Stimulated activated CD4-positive, alpha-beta T cell treated with anti-CD3 and anti-CD28 coated beads, Interleukin-2, amount 100 ng/mL, for 24 hours (primary cell): ENCODE measurements at places on chromosomes 2 and 18.
A peak's percentile ranks its signal among the peaks of the same experiment; 100 is the strongest.

DNA sequence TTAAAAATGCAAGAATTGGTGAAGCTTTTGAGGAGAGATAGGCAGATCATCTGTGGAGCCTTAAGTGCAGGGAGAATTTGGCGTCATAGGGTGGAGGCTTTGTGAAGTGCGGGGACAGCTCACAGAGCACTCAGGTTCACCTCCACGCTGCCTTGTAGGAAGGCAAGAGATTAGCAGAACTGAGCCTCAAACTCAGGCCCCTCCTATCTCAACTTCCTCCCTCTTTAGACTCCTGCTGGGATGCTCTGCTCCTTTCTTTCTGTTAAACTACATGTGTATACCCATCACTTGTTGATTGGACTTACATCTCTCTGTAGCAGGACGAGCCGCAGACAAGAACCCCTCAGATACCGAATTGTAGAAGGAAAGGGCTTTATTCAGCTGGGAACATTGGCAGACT lies 422.2 kb downstream of the SETBP1 start:
- DNase-seq = no peak

DNA sequence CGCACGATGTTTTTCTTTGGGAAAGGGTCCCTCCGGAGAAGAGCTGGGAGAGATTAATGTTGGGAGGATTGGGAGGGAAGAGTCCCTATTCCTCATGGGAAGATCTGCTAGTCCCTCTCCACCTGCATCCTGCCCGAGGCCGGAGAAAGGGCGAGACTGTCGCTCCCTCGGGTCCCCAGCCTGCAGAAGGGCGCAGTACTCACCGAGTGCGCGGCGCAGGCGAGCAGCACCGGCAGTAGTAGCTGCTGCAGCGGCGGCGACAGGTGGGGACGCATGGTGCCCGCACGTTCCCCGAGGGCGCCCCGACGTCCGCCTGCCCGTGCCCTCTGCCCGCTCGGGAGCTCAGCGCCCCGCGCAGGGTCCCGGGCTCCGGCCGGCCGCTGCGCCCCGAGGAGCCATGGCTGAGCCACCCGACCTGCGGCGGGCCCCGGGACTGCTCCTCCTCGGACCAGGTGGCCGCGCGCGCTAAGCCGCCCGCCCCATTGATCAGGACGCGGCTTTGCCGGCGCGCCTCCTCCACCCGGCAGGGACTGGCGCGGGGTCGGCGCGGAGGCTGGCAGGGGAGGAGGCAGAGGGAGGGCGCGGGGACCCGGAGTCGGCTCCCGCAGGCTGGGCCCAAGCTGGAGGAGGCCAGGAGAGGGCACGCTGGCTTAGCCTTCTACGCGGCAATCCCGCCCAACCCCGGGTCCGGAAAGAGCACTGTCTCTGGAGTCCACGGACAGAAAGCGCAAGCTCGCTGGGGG lies at the start of gene SCTR:
SCTR (minus strand) TSS at position 532 of the 743 bp plus-strand sequence; CDS start at position 275, 257 bp downstream.
- peak; percentile 4 for DNase-seq

DNA sequence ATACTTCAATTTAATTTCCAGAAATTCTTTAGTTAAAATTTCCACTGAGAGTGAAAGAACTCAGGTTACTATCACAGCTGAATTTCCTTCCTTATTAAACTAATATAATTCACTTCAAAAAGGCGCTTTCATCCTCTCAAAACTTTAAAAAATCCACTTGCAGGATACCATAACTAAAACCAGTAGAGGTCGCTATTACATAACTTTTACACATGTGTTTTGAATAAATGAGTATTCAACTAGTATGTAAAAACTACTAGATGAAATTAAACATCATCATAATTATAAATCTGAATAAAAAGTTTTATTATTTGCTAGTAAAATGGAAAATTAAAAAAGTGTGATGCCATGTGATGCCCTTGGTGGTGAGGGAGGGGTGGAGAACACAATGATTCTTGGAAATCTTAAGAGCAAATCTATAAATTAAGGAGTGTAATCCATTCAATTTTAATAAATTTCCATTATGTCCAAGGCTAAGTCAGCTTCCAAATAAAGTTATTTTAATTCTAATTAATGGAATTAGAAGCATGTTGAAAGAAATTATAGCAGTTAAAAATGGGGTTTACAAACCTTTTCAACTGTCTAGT lies 61.4 kb downstream of the SOS1 start:
- no peak for DNase-seq

DNA sequence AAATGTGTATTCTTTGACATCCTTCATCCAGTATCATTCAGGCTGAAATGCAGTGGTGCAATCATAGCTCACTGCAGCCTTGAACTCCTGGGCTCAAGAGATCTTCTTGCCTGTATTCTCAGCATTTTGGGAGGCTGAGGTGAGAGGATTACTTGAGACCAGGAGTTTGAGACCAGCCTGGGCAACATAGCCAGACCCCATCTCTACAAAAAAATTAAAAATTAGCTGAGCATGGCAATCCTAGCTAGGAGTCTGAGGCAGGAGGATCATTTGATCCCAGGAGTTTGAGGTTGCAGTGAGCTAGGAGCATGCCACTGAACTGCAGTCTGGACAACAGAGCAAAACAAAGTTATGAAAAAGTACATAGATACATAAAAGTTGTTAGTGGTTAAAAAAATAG lies 24.1 kb downstream of the SANBR start:
- DNase-seq = no peak

DNA sequence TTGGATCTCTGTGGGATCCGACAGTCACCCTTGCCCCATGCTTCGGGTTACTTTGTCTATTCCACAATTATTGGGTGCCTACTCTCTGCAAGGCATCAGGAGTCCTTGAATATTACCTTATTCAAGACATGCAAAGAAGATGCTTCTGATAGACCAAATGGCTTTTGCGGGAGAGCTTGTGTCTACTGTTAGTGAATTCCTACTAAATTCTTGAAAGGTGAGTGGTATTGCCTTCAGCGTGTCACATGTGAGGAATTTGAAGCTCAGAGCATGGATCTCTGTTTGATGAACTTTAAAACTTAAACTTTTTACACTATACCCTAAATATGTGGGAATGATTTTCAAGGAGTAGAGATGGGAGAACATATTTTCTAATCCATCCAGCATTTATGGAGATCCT lies 184.4 kb downstream of the LTBP1 start:
- no peak for DNase-seq

- no peak for DNase-seq
Measured at GRCh38 chr2:122652670-122653069, 897.2 kb downstream of the TSN start.

DNA sequence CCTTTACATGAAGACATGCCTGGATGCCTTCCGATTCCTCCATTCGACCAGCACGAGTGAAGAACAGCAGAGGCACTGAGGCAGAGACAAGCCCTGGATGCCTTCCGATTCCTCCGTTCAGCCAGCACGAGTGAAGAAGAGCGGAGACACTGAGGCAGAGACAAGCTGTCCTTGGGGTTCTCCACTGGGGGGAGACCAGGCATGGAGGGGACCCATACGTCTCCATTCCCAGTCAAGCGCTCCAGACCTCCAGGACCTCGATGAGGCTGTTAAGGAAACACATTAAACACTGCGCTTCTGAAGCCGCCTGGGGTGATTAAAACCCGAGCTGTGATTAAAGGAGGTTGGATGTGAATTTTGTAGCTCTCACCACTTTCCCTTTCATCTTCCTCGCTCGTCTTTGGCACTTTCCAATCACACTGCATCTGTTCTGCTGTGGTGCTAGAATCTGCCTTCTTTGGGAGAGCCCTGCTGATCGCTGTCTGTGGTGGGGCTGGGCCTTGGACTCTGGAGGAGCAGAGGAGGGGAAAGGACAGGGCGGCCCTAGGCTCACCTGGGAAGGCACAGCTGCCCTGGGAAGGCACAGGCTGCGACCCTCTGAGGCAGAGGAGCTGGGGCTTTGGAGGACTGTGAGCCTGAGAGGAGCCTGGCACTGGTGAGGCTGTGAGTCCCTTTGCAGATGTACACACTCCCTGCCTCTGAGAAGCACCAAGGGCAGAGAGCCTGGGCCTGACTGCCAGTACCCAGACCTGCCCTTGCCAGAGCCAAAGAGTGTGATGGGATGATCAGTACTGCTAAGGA lies 463.1 kb upstream of the HS6ST1 start:
- no peak for DNase-seq

DNA sequence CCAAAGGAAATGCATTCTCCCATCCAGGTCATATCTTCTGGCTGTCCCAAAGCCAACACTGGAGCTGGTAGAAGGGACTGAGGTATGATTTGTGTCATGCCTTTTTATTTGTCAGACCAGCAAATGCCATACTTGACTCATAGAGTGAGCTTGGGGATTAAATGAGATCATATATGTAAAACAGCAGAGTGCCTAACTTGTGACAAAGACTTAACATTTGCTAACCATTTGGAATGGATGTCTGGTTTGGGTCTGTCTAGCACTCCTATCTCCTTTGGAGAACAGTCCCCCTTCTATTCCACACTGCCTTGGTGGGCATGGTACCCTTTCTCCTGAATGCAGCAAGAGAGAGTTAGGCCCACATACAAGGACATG lies 128.5 kb upstream of the LGALSL start:
- no peak for DNase-seq

- DNase-seq = no peak
Measured at GRCh38 chr2:12155303-12156051, 409.0 kb downstream of the LPIN1 start.

DNA sequence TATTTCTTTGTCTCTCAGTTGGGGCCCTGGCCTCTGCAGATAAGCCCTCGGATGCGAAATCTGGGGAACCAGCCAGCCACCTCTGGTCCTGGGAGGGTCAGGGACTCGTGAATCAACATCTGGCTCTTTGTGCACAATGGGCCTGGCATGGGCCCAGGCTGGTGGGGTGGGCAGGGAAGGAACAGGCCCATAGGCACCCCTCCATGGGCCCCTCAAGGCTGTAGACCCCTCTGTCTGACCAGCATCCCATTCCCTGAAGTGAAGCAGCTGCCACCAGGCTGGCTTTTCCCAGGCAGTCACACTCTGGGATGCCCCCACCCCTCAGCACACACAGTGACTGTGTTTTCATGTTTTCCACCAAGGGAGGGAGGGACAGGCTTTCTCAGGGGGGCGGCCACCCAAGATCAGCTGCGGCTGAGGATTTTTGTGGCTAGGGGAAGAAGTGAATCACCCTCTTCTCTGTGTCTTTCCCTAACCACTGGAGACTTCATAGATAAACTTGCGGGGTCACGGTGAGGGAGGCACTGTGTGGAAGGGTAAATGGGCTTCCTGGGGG lies 166.0 kb downstream of the AGAP1 start:
- no peak for DNase-seq

GRCh38 chr2:11812466-11813248 lies 66.2 kb downstream of the LPIN1 start:
- no peak for DNase-seq

GRCh38 chr2:115214050-115214449 lies 771.6 kb downstream of the DPP10 start:
- DNase-seq = no peak

GRCh38 chr18:22391407-22392345 lies 26.0 kb downstream of the CTAGE1 start:
- peak; percentile 26 for DNase-seq

GRCh38 chr2:63614448-63614968 lies 25.7 kb downstream of the MDH1 start:
- no peak for DNase-seq

- no peak for DNase-seq
Measured at GRCh38 chr2:8627692-8628085, 54.2 kb upstream of the ID2 start.

DNA sequence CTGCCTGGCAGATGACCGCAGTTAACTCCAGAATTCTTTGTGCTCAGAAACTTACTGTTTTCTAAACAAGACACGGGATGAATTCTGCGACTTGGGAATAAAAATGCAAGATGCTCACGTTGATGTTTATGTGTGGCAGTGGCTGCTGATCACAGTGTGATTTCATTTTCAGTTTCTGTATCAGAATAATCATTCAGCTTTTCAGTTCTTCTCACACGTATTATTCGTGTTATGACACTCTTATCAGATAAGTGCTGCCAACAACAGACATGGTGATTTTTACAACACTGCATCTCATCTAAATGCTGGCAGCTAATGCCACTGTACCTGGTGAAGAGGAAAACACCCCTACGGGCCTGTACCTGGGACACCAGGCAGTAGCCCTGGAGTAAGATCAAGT lies 272.9 kb upstream of the REV1 start:
- no peak for DNase-seq

- no peak for DNase-seq
Measured at GRCh38 chr18:8890957-8891464, 185.7 kb downstream of the MTCL1 start.

DNA sequence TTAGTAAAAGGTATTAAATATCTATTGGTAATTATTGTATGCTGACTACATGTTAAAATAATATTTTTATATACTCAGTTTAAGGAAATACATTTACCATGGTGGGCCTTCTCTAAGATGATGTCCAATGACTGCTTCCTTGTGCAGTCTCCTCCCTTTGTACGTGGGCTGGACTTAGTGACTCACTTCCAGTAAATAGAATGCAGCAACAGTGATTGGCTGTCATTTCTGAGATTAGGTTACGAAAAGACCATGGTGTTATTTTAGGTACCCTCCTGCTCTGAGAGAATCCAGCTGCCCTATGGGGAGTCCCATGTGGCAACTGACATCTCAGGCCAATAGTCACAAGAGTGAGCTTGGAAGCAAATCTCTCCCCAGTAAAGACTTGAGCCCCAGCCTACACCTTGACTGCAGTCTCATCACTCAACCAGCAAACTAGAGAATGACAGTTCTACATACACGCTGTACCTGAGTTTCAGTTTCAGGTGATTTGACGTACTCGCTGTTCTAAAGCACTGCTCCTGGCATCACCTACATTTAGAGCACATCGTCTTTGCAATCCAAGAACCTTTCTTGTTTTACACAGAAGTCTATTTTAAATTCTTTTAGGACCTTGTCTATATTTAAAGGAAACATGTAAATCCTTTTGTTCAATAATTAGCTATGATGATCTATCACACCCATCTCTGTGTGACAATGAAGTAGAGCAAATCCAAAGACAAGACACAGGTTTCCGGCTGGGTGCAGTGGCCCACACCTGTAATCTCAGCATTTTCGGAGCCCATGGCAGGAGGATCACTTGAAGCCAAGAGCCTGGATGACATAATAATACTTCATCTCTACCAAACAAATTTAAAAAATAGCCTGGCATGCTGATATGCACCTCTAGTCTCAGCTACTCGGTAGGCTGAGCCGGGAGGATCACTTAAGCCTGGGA lies 87.2 kb downstream of the COBLL1 start:
- DNase-seq = no peak

DNA sequence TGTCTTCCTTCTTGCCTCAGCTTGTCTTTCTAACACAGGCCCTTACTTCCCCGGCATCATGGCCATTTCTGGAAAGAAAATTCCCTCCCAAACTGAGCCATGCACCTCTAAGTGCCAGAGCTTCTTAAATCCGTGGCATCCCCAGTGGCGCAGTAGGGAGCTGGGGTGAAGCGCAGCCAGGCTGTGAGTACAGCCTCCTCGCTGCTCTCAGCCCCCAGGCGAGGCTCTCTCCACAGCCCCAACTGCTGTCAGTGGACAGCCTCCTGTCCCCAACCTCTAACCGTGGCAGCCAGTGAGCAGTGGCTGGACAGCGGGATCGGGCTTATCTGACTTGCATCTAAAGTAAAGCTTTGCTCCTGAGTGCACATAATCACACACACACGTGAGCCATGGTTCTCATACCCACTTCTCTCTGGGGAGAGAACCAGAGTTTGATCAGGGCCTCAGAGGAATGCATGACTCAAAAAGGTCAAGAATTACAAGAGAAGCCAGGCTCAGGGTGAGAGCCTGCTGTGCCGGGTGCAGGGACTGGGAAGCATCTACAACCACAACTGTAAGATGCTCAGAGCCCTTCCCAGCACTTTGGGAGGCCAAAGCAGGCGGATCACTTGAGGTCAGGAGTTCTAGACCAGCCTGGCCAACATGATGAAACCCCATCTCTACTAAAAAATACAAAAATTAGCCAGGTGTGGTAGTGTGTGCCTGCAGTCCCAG lies 50.7 kb downstream of the SFXN5 start:
- no peak for DNase-seq
